DMS79 (cell line): ENCODE measurements at places on chromosomes 1 and 21.

DNA sequence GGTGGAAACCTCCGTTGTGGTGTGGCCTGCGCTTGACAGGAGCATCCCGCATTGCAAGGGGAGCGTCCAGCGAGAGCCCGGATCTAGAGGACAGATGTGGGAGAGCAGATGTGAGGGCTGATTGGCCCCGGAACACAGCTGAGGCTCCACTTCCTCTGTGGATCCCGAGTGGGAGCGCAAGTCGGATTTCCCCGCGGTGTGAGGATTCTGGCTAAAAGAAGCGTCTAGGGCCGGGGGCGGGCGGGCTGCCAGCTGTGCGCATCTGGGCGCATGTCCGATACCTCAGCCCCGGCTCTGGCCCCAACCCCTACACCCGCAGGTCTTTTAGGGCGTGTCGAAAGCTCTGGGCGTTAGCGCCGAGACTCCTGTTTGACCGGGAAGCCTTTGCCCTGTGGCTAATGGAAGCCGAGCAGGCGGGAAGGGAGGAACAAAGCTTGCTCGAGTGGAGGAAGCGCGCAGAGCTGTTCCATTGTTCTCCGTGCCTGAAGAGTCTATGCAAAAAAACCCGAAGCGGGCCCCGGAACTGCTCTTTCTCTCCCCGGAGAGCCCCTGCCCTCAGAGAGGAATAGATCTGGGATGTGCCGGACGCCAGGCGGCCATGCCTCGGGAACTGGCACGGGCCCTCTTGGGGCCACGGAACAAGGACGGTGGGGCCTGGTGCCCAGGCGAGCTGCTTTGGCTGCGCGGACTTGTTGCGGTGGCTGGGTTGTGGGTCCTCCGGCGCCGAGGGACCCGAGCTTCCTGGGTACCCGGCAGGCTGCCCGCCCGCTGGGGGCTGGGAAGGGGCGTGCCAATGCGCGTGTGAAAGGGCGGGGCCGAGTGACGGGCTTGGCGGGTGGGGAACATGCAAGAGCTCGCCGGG lies 111.1 kb downstream of the NAV1 start:
- DNase-seq: peak; percentile 47

- no peak for DNase-seq
Measured at GRCh38 chr1:159014003-159014571, 4.4 kb downstream of the IFI16 start.

GRCh38 chr1:161502641-161503393 lies 2.4 kb upstream of the FCGR2A start:
- no peak for DNase-seq

GRCh38 chr1:245969283-245969682 lies 537.8 kb downstream of the SMYD3 start:
- no peak for DNase-seq

- DNase-seq: no peak
Measured at GRCh38 chr1:182713492-182713891, 29.1 kb upstream of the RGS8 start.

GRCh38 chr1:217943361-217943760 lies 312.2 kb downstream of the SPATA17 start:
- DNase-seq: no peak

DNA sequence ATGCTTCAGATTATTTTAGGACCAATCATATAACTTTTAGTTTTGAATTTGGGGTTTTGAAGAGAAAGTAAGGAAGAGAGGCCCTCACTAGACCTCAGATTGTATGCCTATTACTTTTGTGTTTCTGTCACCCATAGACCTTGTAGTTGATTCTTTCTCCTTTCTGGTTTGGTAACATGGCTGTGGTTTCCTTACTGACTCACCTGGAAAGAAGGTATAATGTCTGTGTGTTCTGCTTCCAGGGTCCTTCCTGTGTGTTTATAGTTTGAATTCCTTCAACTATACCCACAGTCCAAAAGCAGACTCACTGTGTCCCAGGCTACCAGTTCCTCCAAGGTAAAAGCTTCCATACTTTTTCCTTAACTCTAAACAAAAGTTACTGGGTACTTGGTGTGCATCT lies 8.1 kb downstream of the SLC44A3 start:
- DNase-seq: no peak

DNA sequence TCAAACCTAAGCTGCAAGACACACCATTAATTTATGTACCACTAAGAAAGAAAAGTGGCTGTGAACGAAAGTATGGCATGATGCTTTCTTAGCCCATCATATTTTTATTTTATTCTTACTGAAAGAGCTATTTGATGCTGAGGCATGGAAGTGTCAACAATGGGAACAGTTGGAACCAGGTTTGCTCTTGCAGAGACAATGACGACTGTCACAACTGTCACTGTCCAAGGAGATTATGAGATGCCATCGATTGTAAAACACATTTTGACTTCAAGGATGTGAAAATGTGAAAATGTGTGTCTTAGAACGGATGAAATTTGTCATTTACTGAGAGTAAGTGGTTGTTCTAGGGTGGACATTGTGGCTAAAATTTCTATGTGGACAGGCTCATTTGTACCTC lies 2.8 kb upstream of the ACTL8 start:
- DNase-seq: no peak

- no peak for DNase-seq
Measured at GRCh38 chr1:19262047-19262446, 10.4 kb downstream of the MRTO4 start.

DNA sequence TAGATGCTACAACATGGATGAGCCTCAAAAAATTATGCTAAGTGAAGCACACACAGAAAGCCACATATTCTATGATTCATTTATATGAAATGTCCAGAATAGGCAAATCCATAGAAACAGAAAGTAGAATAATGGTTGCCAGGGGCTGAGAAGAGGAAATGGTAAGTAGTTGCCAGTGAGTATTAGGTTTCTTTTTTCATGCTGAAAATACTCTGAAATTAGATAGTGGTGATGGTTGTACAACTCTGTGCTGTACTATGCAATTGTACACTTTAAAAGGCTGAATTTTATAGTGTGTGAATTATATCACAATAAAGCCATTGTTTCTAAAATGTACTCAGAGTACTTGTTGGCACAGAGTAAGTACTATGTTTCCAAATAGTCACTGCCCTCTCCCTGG lies 15.5 kb upstream of the GFI1 start:
- no peak for DNase-seq

DNA sequence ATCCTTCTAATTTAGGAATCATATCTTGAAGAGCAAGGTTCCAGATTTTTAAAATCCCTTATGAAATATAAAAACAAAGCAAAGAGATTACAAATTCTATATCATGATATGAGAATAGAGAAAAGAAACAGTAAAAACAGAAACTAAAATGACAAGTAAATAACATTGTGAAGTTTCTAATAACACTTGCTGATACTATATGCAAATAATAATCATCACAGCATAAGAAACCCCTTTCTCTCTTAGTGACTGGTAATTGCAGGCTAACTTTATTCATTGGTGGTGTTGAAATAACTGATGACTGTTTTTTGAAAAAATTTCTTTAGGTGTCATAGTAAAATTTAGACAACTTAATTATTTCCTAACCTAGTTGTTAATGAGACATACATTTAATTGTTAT lies 281.6 kb downstream of the PLA2G4A start:
- no peak for DNase-seq

DNA sequence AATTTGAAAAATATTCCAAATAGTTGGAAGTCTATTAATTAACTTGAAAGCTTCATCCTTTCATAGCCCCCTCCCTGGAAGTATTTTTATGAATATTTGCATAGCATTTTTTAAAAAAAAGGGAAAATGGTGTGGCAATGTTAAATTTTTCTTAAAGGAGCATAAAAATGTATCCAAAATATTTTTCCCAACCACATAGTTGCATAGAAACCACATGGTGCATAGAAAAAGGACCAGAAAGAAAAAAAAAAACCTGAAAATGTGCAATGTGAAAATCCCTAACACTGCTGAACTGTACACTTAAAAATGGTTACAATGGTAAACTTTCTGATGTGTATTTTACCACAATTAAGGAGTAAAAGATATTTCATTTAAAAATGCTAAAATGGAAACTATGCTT lies 8.0 kb downstream of the C1orf167 start:
- DNase-seq: no peak

GRCh38 chr1:25645637-25646400 lies 29.2 kb downstream of the MAN1C1 start:
- DNase-seq: peak; percentile 96

- no peak for DNase-seq
Measured at GRCh38 chr21:15352009-15352408, 287.2 kb upstream of the NRIP1 start.

DNA sequence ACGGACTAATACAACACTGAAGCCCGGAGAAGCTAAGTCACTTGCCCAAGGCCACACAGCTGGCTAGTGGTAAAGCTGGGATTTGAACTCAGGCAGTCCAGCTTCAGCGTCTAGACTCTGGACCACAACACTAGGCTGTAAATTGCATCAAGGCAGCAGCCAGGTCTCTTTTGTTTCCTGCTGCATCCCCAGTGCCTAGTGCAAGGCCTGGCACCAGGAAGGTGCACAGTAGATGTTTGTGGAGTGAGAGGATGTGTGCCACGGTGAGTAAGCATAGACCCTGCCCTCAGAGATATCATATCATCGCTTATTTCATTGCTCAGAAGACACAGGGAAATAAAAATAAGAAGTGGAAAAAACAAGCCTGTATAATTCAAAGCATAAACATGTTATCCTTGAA lies 40.9 kb downstream of the IGSF21 start:
- no peak for DNase-seq

GRCh38 chr1:113943028-113943811 lies 14.1 kb downstream of the HIPK1 start:
- DNase-seq: no peak

DNA sequence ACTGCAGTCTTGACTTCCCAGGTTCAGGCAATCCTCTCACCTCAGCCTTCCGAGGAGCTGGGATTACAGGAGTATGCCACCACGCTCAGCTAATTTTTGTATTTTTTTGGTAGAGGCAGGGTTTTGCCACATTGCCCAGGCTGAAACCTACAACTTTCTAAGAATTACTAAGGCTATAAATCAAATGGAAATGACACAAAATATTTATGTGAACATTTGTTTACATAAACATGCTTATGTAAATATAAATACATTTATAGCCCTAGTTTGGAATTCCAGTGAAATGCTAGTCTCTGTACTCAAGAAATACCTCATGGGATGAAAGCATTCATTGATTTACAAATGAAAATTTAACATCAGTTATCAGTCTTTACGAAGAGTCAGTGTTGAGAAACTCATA lies 47.8 kb downstream of the NVL start:
- DNase-seq: no peak

DNA sequence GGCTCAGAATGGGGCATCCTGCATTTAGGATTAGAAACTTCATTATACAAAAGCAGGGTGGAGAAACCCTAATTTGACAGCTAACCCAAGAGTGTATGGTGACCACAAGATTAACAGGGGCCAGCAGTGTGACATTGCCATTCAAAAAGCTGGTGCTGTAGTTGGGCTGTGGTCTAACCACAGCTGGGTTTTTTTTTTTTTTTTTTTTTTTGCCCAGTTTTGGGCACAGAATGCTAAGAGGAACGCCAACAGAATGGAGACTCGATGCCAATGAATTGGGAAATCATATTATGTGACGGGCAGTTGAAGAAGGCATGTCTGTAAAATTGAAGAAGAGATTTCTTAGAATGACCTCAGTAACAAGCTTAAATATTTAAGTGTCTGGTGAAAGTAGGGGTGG lies 58.4 kb downstream of the NFIA start:
- DNase-seq: no peak

DNA sequence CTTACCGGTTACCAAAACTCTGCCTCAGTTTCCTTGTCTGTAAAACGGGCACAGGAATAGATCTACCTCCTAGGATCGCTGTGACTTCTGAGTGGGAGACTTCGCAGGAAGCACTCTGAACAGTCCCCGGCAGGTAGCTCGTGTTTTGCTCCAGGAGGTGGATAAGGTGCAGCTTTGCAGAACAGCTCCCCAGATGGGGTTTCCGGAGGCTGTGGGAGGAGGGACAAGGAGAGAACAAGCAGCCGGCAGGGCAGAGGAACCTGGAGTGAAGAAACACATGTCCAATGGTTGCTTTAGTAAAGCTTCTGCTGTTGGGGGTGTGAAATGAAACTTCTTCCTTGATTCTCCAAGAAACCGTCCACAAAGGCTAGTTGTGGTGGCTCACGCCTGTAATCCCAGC lies 95.5 kb upstream of the TARDBP start:
- no peak for DNase-seq

GRCh38 chr1:37657620-37658412 lies 23.1 kb upstream of the RSPO1 start:
- DNase-seq: no peak

DNA sequence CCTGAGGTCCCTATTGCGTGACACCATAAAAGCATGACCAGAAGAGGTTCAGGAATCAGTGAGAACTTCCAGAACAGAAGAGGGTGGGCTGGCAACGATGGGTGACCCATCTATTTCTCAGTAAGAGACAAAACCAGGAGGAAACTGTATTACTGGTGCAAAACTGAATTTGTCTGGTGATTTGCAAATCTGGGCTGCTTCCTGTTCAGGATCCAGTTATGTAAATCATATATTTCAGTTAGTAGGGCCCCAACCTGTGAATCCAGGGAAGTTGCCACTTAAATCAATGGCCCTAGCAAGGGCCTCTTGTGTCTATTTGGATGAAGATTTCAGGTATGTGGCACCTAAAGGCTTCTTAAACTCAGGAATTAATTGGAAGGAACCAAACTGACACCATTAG lies 23.1 kb upstream of the SMAP2 start:
- DNase-seq: no peak

DNA sequence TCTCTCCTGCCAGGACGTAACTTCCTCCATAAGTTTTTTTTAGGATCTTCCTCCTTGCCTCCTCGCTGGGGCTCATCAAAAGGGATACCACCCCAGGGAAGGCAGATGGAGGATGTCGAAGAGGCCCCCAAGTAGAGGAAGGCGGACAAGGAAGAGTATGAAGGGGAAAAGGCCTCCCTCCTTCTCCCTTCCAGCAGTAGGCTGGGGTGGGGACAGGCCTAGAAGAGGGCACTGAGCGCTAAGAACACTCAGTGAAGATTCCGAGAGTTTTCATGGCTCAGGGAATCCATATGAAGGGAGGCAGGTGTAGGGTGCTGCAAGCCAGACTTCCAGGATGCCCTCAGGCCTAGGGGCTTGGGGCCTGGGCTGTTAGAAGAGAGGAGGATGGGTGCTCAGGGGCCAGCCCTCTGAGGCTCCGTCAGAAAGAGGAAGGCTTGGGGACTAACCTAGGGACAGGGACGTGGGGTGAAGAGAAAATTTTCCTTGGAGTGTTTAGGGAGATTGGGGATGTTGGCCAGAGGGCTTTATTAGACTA lies 1.8 kb upstream of the SLC6A9 start:
- no peak for DNase-seq
